Right lung (tissue), 10 donors: ENCODE measurements at places on chromosomes 5 and 9. TPM values are rescaled to one million over a fixed set of nuclear protein-coding genes. Genes with fewer than 3 reads are reported as not detected.

Gene PCSK5
- polyA plus RNA-seq = 6.1 TPM

Gene PRRC2B
- 163 TPM for polyA plus RNA-seq

Gene LCN12
- polyA plus RNA-seq = 21.2 TPM

Gene GCNT1
- 3.8 TPM for polyA plus RNA-seq

Gene DMRT2
- 0.12 TPM for polyA plus RNA-seq

Gene ANKRD18A
- 3.4 TPM for polyA plus RNA-seq

Gene ADRB2
- polyA plus RNA-seq = 1.3 TPM

Gene PFN3
- not detected for polyA plus RNA-seq

Gene GABRA6
- not detected for polyA plus RNA-seq

Gene ODF2
- 58.6 TPM for polyA plus RNA-seq

Gene POLR1E
- polyA plus RNA-seq = 29.3 TPM

Gene PCDHGA4
- polyA plus RNA-seq = 1.9 TPM

Gene TAF1L
- 0.07 TPM for polyA plus RNA-seq

Gene PAPPA
- polyA plus RNA-seq = 0.73 TPM
